Stimulated activated CD4-positive, alpha-beta T cell treated with anti-CD3 and anti-CD28 coated beads, TNF-alpha, amount 100 ng/mL, for 24 hours (primary cell): ENCODE measurements at places on chromosomes 12 and 14.

GRCh38 chr12:42094277-42094676 is 50.4 kb downstream of the GXYLT1 start:
- peak; percentile 1 for DNase-seq

GRCh38 chr14:104895207-104895785 is 29.4 kb upstream of the PLD4 start:
- DNase-seq: no peak

DNA sequence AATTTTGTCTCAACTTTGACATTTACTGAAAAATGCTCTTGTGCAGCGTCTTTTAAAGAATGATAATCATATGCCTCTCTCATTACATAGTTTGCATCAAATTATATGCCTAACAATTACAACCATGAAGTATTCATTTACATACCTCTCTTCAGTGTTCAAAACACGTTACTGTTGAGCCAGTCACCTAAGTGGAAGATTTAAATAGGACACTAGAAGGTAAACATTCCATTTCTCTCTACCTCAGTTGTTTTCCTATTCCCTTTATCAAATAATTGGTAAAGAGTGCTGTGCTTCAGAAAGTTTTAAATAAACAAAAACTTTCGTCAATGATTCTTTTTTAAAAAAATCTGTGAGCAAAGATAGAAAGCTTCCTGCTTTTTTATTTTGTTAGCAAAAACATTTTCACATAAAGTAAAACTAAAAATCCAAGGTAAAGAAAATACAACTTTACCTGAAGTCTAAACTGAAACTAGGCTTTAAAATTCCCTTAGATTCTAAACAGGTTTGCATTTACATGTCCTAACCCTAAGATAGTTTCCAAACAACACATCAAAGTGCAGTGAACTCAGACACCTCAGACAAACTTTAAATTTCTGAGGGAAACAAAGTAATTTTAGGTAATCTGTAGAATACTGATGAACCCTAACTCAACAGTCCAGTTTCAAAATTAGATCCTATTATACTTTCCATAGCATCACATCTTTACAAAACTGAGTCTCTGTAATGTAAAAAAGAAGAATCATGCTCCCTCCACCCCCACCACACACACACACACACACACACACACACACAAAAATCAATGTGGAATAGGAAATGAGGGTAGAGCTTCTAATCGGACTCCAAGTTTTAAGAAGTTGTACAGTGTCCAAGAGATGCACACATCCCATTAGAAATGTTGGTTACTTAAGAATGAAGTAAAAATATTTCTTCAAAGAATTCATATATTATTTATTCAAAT is 46.2 kb downstream of the PAWR start:
- DNase-seq: no peak

- no peak for DNase-seq
Observed at GRCh38 chr14:103085106-103086091, 1.4 kb downstream of the LBHD2 start.

DNA sequence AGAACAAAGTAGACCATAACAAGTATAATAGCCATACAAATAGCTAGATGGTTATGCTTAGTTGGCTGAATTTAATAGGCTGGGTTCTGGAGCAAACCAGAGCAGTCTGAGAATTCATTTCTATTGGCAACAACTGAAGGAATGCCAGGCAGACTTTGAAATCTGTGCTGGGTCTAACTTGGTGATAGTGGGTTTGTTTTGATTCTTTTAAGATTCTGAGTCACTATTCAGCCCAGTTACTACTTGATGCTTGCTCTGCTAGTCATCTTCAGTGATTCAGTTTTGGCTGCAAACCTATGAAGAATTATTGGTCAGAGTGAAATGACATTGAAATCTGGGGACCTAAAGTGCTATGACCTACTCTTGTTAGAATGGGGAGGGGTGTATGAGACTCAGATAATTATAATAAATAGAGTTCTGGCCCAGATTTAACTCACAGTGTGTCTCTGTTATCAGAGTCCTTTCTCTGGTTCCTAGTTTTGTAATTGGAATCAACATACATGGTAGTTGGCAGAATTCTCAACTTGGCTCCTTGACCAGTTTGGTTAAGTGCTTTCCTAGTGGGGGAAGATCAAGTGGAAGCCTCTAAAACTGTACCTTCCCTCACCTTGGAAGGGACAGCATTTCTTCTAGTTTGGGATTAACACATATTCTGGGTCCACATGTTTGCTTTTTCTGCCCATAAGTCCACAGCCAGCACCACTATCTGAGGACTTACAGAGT is 43.5 kb downstream of the MNAT1 start:
- no peak for DNase-seq

DNA sequence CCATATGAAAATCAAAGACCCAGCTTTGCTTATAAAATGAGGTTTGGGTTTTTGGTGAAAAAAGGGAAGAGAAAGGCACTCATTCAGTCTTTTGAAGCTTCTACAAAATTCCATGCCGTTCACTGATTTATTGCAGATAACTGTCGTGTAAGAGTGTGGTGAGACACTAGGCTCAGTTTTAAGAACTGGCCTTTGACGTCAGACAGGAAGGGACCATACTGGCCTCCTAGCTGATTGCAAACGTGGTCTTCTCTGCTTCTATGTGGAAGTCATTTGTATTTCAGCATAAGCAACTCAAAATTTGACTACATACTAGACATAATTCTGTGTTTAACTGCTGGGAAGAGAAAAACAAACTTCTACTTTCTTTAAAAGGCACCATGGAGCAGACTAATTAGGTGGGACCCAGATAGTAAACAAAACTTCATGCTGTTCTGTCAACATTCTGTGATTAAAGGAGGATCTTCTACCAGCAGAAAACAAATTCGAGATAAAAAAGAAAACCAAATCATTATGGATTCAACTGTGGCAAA is 168.7 kb downstream of the TTC7B start:
- DNase-seq: no peak

- DNase-seq: no peak
Observed at GRCh38 chr12:44357494-44357893, 518.6 kb downstream of the NELL2 start.

GRCh38 chr12:92953747-92954146 is 24.7 kb upstream of the EEA1 start:
- DNase-seq: no peak

DNA sequence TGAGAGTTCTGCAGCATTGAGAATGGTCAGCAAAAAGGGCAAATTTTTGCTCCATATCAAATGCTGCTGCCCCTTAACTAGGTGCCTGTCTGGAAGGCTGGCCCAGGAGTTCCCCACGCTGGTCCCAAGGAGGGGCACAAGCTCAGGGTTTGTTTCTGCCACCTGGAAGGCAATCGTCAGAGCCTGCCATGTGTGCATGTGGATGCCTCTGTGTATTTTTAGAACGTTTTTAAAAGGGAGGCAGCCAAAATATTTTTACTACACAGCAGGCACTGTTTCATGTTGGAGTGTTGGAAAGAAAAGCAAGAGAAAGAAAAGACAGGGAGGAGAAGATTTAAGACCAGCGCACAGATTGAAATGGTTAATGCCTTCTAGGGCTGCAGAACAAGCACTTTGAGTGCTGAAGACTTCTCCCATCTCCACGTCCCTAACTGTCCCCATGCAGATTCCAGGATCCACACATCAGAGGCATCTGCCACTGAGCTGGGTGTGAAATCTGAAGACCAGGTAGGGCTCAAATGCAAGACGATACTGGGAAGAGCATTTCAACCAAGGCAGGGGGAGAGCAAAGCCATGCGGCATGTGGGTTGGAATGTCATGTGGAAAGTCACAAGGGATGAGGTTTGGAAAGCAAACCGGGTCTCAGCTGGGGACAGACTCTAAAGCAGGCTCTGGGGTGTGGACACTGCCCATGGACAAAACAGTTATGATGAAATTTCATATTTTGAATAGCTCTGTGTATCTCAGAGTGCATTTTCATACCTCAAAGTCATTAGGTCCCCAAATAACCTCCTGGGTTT is 557.2 kb downstream of the BCL11B start:
- no peak for DNase-seq
